ENCODE measurements at places on chromosomes 12 and 14.

- DNase-seq = no peak
Observed at GRCh38 chr12:118866346-118866745, 115.0 kb upstream of the SRRM4 start.

GRCh38 chr12:76863005-76863670, 15.7 kb downstream of the CSRP2 start:
- no peak for DNase-seq

GRCh38 chr14:103724116-103724515, 8.5 kb downstream of the ZFYVE21 start:
- DNase-seq = no peak

DNA sequence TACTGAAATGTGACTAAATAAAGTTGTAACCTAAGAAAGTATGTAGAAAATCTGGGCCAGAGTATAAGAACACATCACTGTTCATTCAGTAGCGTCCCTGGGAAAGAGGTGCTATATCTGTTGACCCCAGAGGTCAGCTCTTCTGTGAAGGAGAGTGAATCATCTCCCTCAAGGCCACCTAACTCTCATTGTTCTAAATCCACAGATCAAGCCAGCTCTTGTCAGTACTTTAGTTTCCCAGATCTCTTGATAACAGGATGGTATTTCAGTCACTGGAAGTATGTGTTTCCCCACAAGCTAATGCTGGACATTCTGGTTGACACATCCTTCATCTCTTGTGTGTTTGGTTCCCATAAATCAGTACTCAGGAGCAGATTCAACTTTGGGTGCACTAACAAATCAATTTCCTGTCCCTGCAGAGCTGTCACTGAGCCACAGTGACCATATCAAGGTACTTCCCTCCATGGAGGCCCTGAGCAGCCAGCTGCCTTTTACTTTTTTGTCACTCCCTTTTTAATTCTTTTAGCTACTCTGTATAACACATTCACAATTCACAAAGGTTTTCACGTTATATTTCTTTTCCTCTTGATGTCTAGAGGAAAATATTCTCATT, 7.8 kb downstream of the KRT1 start:
- no peak for DNase-seq

- no peak for DNase-seq
Observed at GRCh38 chr14:104087505-104087904, 2.0 kb downstream of the ASPG start.

GRCh38 chr12:98406378-98406777, 109.0 kb upstream of the TMPO start:
- DNase-seq = no peak

DNA sequence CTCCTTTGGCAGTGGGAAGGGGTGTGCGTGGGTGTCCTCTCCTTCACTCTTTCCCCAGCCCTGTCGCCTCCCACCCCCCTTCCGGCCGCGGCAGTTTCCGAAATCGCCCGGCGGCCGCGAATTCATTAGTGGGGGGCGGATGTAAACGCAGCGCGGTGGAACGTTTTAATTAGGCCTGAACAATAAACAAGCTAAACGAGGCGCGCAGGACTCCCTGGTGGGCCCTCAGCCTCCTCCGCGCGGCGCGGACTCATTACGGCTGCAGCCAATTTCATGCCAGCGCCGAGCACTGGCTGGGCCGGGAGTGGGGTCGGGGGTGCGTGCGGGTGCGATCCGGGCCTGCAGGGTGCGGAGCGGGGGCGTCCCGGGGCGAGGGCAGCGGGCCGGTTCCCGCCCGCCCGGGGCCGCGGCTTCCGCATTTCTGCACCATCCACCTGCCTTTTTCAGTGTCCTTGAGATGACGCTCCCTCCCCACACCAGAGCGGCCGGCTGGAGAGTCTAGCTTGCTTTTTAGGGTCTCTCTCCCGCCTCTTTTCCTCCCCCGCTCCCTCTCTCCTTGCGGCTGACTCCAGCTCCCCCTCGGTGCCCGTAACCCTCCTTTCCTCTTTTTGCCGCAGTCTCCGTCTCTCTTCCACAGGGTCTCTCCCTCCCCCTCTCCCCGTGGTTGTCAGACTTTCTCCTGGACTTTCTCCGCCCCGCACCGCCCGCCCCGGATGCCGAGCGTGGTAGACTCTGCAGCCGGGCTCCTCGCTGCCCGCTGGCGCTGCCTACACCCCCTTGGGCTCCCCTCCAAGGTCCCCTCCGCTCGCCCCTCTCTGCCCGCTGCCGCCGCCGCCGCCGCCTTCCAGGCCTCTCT, at the start of gene CISTR:
TSS of gene CISTR (minus strand) at position 644 of the 856 bp plus-strand sequence.
- DNase-seq = no peak

GRCh38 chr12:130677957-130678558, 38.0 kb downstream of the RIMBP2 start:
- no peak for DNase-seq
